Stimulated activated CD4-positive, alpha-beta T cell treated with anti-CD3 and anti-CD28 coated beads, Interleukin-1b, Interleukin-23, amount 100 ng/mL, for 24 hours (primary cell): ENCODE measurements at places on chromosomes 4 and X.

- DNase-seq = no peak
These were observed 2.6 kb downstream of the LSM6 start for GRCh38 chr4:146178126-146178525.

DNA sequence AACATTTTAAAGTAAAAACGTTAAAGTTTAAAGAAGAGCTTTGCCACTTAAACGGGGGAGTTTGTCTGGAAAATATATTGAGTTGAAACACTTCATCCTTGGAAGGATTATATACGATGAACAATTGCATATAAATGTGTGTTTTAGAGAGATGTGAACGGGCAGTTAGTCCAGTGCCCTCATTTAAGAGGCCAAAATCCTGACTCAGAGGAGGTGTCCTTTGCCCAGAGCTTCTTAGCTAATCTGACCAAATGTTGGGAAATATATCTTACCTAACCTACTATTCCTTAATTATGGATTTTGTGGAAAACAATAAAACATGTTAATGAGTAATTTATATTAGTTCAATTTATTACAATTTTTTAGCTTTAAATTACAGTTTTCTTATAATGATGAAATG lies 327.2 kb upstream of the DIPK2B start:
- DNase-seq = no peak

- no peak for DNase-seq
These were observed 148.9 kb upstream of the GALNT7 start for GRCh38 chr4:173019664-173020063.

- no peak for DNase-seq
These were observed 22.9 kb upstream of the STPG2 start for GRCh38 chr4:98166025-98166730.

DNA sequence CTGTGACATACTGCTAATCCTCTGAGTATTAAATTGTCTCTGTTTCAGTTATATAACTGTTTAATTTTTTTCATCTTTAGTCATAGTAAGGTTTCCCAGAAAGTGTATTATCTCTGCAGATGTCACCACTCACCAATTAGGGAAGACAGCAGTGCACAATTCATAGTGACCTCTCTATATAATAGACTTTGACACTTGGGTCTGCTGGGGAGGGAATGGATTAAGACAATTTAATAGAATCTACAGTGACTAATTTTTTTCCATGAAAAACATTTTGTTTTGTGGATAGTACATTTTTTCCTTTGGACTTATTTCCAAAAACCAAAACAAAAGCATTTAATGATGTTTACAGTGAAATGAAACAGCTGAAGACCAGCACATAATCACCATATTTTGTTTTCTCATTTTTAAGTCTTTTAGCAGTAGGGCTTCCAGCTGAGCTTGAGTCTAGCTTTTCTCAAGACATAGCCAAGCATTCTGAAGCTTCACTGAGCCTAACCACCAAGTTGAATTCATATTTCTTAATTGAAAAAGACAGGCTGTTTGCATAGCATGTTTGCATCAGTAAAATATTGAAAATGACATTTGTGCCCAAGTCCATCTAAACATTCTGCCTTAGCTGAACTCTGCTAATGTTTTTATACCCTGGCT lies 69.5 kb downstream of the PCDH19 start:
- no peak for DNase-seq

DNA sequence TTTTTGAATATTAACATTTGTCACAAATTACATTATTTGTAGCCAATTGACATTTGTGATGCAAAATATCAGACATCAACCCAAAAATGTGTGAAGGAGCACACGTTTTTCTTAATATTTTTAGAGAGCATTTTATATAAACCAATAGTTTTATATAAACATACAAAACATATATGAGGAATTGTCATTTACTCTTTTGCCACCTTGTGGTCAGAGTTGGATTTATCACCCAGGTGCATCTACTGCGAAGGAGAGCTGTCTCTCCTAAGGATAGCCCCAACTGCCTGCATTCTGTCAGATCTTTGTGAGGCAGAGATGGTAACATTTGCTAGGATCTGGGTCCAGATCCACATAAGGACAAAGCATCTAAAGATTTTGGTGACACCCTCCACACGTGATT lies 2.5 kb upstream of the USP27X start:
- DNase-seq = no peak

GRCh38 chrX:34638116-34638515 lies 19.0 kb downstream of the TMEM47 start:
- no peak for DNase-seq

DNA sequence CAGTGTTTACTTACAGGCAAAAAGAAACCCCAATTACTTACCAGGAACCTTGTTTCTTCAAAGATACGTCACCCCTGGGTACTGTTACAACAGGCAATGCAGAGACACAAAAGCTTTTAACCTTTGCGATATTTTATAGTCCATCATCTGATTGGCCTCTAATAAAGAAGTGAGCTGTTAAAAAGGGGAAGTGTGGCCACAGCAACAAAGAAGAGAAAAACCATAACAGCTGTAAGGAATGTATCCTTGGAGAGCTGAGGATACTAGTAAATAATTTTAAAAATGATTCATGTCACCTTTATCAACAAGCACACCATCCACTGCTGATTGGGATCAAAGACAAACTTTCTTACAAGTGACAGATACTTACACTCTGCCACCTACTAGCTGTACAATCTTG lies 14.1 kb downstream of the GABRA4 start:
- no peak for DNase-seq

GRCh38 chr4:3399277-3400194 lies 42.2 kb upstream of the HGFAC start:
- DNase-seq = no peak

DNA sequence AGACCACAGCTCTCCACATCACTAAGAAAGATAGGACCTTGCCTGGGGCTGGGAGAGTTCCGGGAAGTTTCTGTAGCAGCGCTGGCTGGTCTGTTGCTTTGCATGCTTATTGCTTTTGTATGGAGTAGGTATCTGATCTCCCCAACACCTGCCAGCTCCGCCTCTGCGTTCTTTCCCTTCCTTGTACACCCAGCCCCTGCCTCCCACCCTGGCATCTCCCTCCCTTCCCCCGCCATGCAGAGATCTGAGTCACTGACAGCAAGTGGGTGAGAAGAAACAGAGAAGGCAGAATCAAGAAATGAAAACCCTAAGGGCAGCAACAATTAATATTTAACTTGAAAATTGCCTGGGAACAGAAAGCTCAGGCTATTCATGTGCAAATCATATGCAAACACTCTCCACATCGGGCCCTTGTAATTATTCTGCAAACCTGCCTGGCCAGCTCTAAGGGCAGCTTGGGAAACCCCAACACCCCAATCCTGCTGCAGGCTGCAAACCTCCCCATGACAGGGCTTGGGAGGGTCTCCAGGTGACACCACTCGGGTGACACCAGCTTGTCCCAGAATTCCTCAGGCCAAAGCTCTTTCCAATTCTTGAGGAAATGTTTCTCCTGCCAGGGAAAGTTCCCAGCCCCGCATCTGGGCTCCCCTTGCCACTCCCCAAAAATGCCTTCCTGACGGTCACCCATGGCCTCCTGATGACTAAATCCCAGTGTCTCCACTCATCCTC lies 257.2 kb downstream of the FBXW7 start:
- DNase-seq = no peak

DNA sequence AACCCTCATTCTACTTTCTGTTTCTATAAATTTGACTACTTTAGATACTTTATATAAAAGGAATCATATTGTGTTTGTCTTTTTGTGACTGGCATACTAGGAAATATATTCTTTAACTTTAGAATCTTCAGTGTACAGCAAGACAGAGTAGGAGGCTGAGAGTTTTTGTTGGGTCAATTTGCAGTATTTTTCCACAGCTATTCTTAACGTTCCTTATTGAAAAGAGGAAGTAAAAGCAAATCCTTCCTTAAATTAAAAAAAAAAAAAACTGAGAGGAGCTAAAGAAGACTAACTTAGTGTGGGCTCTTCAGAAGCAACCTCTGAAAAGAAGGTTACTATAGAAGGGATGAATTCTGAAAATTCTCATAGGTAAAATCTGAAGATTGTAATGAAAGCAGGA lies 1194.6 kb downstream of the ADGRL3 start:
- DNase-seq = no peak

- DNase-seq = no peak
These were observed 150.3 kb downstream of the GPAT3 start for GRCh38 chr4:83686166-83686565.

GRCh38 chrX:97030947-97031346 lies 147.2 kb downstream of the RPA4 start:
- no peak for DNase-seq

GRCh38 chrX:24166078-24166477 lies 16.5 kb downstream of the ZFX start:
- no peak for DNase-seq

- DNase-seq = no peak
These were observed 131.5 kb upstream of the LDB2 start for GRCh38 chr4:17029964-17030363.
